ENCODE measurements at places on chromosomes 2 and 18. TPM values are rescaled to one million over a fixed set of nuclear protein-coding genes. Genes with fewer than 3 reads are reported as not detected.

CRYGB gene
- not detected for total RNA-seq

EGR4 gene
- total RNA-seq = not detected

INPP5D gene
- total RNA-seq = 10.6 TPM

DNA sequence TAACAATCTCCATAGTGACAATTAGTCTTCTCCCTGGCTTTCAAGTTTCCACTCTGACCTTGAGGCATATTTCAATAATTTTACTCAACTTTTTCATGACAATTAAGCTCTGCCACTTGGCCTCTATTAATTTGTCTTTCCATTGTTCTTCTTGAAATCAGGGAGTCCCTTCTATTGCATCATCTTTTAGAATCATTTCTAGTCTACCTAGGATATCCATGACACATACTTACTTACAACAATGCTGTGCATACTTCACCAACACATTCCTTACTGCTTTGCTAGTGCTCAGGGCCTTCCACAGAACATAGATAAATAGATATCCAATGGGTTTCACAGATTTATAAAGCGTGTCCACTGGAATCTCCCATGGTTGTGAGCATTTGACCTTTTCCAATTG, 331.5 kb upstream of the LRP1B start:
- DNase-seq = no peak

GRCh38 chr2:54999182-54999581, 51.1 kb downstream of the RTN4 start:
- DNase-seq = no peak

GRCh38 chr2:111139637-111140317, 19.1 kb downstream of the BCL2L11 start:
- no peak for DNase-seq

DNA sequence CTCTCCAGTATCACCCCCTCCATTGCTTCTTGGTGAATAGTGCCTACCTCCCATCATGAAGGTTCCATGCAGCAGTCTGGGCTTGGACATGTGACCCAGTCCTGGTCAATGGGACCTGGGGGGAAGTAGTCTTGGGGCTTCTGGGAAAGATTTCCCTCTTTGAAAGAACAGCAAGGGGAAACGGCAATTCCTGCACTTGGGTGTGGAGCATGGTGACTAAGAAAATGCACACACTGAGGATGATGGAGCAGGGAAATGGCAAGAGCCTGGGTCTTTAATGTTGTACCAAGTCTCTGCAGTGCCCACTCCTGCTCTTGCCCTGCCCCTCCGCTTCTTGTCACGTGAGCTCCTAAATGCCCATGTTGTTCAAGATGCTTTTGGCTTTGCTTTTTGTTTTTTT, 131.4 kb upstream of the SIX2 start:
- no peak for DNase-seq

DNA sequence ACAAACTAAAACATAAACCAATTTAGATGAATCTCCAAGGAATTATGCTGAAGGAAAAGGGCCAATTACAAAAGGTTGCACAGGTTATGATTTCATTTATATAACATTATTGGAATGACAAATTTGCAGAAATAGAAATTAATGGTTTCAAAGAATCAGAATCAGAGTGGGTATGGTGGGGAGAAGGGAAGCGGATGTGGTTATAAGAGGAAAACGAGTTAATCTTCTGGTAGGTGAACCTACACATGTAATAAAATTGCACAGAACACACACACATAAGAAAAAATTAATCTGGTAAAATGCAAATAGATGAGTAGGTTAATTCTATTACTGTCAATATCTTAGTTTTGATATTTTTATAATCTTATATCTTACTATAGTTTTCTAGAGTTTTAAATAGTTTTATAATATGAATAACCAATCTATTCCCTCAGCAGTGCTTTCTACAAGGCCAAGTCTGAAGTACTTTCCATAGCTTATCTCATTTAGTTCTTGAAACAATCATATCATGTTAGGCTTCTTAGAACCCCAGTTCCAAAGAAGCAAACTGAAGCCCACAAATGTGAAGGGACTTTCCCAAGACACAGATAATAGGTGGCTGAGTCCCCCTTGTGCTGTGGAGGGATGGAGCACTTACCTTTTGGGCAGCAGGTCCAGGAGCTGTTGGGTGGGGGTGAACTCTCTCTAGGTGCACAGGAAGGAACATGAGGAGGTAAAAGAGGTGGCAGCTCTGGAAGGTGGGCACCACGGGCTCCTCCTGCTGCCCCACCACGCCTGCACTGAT, 31.5 kb downstream of the ZNF519 start:
- no peak for DNase-seq

- no peak for DNase-seq
Measured at GRCh38 chr18:78740876-78741275, 238.7 kb upstream of the SALL3 start.

DNA sequence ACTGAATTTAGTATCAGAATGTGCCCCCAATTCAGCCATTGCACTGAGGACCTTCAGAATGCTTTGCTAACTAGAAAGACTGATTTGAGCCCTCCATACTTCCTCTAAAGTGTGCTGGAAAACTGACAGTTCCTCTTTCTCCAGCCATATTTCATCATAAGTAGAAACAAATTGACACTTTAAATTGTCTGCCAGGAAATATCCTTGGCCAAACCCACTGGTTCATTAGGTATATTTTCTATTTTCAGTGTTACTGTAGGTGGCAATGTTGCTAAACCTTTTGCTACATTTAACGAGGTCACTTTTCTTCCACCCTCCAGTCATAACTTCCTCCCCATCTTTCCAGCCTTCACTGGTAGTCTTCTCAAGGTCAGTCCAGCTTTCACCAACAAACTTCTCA, 21.5 kb downstream of the SP5 start:
- DNase-seq = no peak

- no peak for DNase-seq
Measured at GRCh38 chr2:176687944-176688343, 418.7 kb downstream of the MTX2 start.

DNA sequence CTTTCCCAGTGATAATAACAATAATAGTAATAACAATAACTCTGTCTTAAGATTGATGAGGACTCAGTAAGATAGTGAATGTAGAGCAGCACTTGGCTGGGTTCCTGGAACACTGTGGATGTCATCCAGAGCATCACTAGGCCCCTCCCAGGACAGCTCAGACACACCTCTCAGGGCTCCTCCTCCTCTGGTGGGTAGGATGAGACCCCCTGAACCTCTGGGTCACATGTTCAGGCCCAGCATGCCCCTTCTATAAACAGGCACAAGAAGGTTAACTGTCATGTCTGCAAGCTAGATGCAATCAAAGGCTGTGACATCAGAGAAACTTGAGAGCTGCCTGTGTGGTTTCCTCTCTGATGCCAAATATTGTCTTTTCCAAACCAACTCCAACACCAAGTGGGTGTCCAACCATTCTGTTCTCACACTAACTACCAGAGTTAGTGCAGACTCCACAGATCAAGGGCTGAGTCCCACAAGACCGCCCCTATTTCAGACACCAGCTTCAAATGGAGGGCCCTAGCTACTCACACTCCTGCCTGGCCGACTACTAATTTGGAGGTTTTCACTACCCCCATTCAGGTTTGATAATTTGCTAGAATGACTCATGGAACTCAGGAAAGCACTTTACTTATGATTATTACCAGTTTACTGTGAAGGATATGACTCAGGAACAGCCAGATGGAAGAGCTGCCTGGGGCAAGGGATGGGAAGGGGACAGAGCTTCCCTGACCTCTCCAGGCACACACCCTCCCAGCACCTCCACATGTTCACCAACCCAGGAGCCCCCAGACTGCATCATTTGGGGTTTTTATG, 46.4 kb upstream of the BZW1 start:
- DNase-seq = no peak

GRCh38 chr2:71711133-71711855, 257.9 kb downstream of the DYSF start:
- no peak for DNase-seq

- DNase-seq = no peak
Measured at GRCh38 chr2:8132351-8132831, 549.5 kb upstream of the ID2 start.

- no peak for DNase-seq
Measured at GRCh38 chr2:27627963-27628766, 647 bp downstream of the CCDC121 start.

DNA sequence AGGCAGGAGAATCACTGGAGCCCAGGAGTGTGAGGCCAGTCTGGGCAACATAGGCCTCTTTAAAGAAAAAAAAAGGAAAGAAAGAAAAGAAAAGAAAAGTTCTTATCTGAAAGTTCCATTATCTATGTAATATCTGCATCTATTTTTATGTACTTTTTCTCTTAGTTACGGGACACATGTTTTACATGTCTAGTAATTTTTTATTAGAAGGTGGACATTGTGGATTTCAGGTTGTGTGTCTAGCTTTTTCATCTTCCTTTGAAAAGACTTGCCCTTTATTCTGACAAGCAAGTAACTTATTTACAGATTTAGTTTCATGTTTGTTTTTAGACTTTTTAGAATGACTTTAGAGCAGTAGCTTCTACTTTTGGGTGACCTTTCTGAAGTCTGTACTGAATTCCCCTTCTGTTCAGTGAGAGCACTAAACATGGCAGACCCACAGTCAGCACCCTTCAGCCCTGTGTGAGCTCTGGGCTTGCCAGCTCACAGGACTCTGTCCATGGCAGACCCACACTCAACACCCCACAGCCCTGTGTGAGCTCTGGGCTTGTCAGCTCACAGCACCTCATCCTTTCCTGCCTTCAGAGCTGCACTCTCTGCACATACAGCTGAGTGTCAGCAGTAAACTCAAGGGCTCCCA, 17.5 kb downstream of the TRAPPC12 start:
- no peak for DNase-seq

GRCh38 chr2:231197706-231198290, 633 bp upstream of the ARMC9 start:
- DNase-seq = no peak

DNA sequence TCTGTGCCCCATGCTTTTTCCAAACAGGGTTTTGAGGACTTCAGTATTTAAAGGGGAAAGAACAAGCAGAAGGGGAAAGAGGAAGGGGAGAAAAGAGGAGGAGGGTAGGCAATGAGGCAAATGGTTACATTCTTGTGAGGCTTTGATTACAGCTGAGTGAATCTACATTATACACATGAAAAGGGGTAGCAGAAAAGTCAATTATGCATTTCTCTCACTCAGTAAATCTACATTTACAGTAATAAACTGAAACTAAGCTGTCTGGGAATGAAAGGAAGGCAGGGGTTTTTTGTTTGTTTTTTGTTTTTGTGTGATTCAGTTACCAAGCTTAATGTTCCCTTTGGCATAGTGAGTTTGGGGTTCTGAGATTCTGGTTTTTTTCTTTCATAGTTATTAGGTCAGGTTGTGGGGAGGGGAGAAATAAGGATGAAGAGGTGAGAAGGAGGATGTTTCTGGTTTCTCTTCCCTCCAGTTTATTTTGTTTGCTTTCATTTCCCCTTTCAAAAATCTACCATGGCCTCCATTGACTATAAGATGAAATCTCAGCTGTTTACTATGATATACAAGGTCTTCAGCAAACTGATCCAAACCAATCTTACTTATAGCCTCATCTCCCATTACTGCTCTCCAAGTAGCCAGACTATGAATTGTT, 18.7 kb downstream of the C18orf63 start:
- no peak for DNase-seq

- DNase-seq = no peak
Measured at GRCh38 chr18:65527879-65528633, 222.8 kb upstream of the CDH7 start.

- DNase-seq = no peak
Measured at GRCh38 chr2:241563981-241564595, 5.5 kb downstream of the BOK start.

DNA sequence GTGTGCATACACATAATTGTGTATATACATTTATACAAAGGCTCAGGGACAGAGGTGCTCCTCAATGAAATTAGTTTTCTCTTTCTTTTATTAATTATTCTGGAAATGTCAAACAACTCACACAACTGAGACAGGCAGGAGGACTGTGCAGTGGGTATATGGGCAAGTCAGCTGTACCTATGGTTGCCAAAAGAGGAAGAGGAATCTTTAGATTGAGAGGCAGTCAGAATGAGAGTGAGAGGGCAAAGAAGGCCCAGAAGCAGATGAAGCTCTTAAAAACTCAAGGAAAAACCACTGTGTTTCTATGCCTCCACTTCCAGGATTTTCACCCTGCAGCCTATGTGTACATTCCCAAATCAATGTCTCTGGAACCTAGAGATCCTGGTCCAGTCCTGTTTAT, 79.1 kb downstream of the CACNB4 start:
- DNase-seq = no peak

DNA sequence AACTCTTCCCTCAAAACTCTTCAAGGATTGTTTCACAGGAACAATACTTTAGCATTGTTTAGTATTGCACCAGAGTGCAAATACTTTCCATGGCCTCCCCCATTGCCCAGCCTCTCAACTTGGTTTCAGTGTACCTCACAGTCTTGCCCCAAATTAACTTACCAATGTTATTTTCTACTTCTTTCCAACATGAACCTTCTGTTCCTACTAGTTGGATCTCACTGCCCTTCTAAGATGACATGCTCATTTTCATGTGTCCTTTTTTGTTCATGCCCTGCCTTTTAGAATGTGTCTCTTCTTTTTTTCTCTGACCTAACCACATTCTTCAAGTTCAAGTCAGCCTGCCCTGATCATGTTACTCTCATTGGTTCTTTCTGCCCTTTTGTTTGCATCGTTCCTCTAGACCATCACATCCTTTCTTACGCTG, 4.1 kb downstream of the SPATS2L start:
- no peak for DNase-seq
